ENCODE measurements at places on chromosomes 2 and 18.

GRCh38 chr2:195151711-195152110 lies 505.3 kb upstream of the SLC39A10 start:
- no peak for DNase-seq

- no peak for DNase-seq
Observed at GRCh38 chr18:74790451-74790850, 192.8 kb downstream of the ZNF407 start.

- DNase-seq = no peak
Observed at GRCh38 chr2:124193706-124194105, 168.6 kb downstream of the CNTNAP5 start.

DNA sequence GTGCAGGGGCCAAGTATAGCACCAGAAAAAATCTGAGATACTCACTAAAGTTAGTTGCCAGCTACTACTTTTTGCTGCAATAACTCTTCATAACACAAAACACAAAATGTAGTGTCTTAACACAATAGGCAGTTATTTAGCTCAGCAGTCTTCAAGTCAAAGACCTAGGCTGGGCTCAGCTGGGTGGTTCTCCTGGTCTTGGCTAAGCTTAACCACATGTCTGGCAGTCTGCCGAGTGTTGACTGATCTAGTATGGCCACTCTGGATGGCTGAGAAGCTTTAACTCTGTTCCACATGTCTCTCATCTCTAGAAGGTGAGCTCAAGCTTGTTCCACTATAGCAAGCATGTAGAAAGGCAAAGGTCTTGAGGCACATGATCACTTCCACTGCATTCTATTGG lies 451.6 kb downstream of the SOX11 start:
- no peak for DNase-seq

DNA sequence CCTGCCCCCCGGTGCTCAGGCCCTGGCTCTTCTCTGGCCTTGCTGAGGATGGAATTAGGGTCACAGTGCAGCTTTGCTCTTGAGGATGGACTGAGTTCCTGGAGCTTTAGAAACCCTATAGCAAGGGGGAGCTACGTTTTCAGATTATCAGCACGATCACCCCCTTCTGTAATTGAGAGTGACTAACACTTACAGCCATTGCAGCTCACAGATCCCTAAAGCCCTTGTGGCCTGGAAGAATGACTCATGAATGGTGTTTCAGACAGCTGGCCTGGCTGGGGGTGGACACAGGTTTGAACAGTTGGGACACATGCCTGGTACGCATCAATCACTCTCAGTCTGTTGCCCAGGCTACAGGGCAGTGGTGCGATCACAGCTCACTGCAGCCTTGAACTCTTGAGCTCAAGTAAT lies 79.7 kb upstream of the IGFBP5 start:
- peak; percentile 18 for DNase-seq
